ENCODE measurements at places on chromosomes 12 and 14. TPM values are rescaled to one million over a fixed set of nuclear protein-coding genes. Genes with fewer than 3 reads are reported as not detected.
A peak's percentile ranks its signal among the peaks of the same experiment; 100 is the strongest.

DTX1 gene
- total RNA-seq: not detected

ARL6IP4 gene
- 128 TPM for total RNA-seq

ADCY6 gene
- 24.9 TPM for total RNA-seq

- no peak overlapping the region for H3K27ac ChIP-seq
- no peaks in the 10 kb centered on the region for H3K4me1 ChIP-seq
- H3K4me3 ChIP-seq: no peak overlapping the region
- peak; percentile 53 for DNase-seq
- no peaks in the 10 kb centered on the region for H3K36me3 ChIP-seq
Observed at GRCh38 chr12:80472911-80473500, 29.0 kb downstream of the PTPRQ start.

DNA sequence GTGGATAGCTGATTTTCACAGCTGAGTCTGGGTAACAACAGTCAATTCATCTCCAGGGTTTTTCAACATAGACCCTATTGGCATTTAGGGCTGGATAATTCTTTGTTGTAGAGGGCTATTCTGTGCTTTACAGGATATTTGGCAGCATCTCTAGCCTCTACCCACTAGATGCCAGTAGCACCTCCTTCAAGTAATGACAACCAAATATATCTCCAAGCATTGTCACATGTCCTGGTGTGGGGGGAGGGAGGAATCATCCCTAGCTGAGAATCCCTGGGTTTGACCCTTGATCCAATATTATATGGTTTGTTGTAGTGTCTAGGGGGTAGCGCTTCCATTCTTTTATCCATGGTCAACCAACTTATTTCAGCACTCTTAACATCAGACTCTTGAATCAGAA is 157.2 kb downstream of the ANO4 start:
- no peak overlapping the region for H3K27ac ChIP-seq
- no peak for DNase-seq
- no peaks in the 10 kb centered on the region for H3K27me3 ChIP-seq
- H3K4me1 ChIP-seq: peaks cover 12% of the 10 kb centered on the region

- no peak for DNase-seq
- no peaks in the 10 kb centered on the region for H3K4me1 ChIP-seq
- H3K4me3 ChIP-seq: no peak overlapping the region
Observed at GRCh38 chr12:127193341-127193740, 1073.6 kb upstream of the TMEM132C start.

- no peak overlapping the region for H3K4me3 ChIP-seq
- H3K27ac ChIP-seq: no peak overlapping the region
- H3K27me3 ChIP-seq: no peaks in the 10 kb centered on the region
- DNase-seq: no peak
- peaks cover 4% of the 10 kb centered on the region for H3K4me1 ChIP-seq
- H3K36me3 ChIP-seq: no peaks in the 10 kb centered on the region
Observed at GRCh38 chr12:26719852-26720251, 113.1 kb downstream of the ITPR2 start.

LMO3 gene
- total RNA-seq: 0.34 TPM

- peak; percentile 78 for DNase-seq
- peak within 1 kb of the TSS; percentile 97 for H3K27ac ChIP-seq
- peak within 1 kb of the TSS; percentile 72 for H3K4me3 ChIP-seq
- no peaks in the 10 kb centered on the region for H3K36me3 ChIP-seq
Observed at GRCh38 chr14:20683891-20684661, at the start of gene RNASE4. RNASE4 (plus strand) TSS chr14:20684560; CDS start chr14:20699372, 14,812 bp downstream.

- no peaks in the 10 kb centered on the region for H3K36me3 ChIP-seq
- H3K27me3 ChIP-seq: no peaks in the 10 kb centered on the region
- H3K4me1 ChIP-seq: no peaks in the 10 kb centered on the region
- no peak overlapping the region for H3K4me3 ChIP-seq
- H3K27ac ChIP-seq: no peak overlapping the region
- DNase-seq: no peak
Observed at GRCh38 chr12:112182499-112182898, 57.1 kb downstream of the TRAFD1 start.

CLEC4D gene
- not detected for total RNA-seq

- H3K4me3 ChIP-seq: no peak overlapping the region
- DNase-seq: no peak
- H3K36me3 ChIP-seq: no peaks in the 10 kb centered on the region
- no peak overlapping the region for H3K27ac ChIP-seq
- H3K4me1 ChIP-seq: no peaks in the 10 kb centered on the region
Observed at GRCh38 chr12:122738571-122738970, 7.9 kb upstream of the HCAR1 start.

DNA sequence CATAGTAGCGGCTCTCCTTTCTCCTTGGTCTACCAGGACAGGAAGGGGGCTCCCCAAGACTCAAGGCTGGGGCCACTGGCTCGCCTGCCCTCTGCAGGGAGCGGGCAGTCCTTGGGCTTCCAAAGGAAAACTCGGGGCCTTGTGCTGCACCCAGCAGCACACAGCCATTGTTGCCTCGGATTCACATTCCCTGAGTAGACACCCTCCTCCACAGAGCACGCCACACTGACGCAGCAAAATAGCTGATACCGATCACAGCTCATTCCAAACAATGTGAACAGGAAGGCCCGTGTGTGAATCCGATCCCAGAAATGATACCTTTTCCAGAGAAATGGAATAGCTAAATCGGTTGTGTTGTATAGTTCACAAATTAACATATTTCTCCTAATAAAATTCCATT is 65.1 kb upstream of the DYNC1H1 start:
- peaks cover 17% of the 10 kb centered on the region for H3K36me3 ChIP-seq
- H3K27ac ChIP-seq: no peak overlapping the region
- no peaks in the 10 kb centered on the region for H3K4me1 ChIP-seq

GRCh38 chr14:90384543-90384911 is 12.3 kb upstream of the CALM1 start:
- H3K27ac ChIP-seq: no peak overlapping the region
- peaks cover 11% of the 10 kb centered on the region for H3K4me1 ChIP-seq
- no peaks in the 10 kb centered on the region for H3K27me3 ChIP-seq
- no peaks in the 10 kb centered on the region for H3K36me3 ChIP-seq

DNAJC22 gene
- 27.7 TPM for total RNA-seq

GRCh38 chr14:37678916-37679315 is 83.5 kb downstream of the TTC6 start:
- no peak overlapping the region for H3K27ac ChIP-seq
- H3K36me3 ChIP-seq: no peaks in the 10 kb centered on the region
- no peak overlapping the region for H3K4me3 ChIP-seq
- no peaks in the 10 kb centered on the region for H3K27me3 ChIP-seq
- H3K4me1 ChIP-seq: no peaks in the 10 kb centered on the region

WNT1 gene
- total RNA-seq: not detected

DNA sequence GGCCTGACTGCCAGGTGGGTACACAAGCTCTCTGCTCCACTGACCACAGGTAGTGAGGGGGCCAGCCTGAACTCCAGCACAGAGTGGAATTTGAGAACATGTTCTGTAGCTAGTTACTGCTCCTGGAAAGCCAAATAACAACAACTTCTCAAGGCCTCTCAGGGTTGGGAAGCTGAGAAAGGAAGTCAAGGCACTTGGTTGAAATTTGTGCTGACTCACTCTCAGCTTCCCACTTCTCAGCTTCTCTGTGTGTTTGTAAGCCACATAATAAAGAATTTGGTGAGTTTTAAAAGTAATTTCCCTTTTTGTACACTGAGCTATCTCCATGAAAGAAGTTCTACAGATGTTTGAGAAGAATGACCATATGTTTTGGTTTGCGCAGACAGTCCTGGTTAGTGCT is 234.9 kb downstream of the KTN1 start:
- H3K4me3 ChIP-seq: no peak overlapping the region
- no peak overlapping the region for H3K27ac ChIP-seq
- no peaks in the 10 kb centered on the region for H3K27me3 ChIP-seq
- no peak for DNase-seq
- peaks cover 6% of the 10 kb centered on the region for H3K4me1 ChIP-seq

IL31 gene
- not detected for total RNA-seq

DNA sequence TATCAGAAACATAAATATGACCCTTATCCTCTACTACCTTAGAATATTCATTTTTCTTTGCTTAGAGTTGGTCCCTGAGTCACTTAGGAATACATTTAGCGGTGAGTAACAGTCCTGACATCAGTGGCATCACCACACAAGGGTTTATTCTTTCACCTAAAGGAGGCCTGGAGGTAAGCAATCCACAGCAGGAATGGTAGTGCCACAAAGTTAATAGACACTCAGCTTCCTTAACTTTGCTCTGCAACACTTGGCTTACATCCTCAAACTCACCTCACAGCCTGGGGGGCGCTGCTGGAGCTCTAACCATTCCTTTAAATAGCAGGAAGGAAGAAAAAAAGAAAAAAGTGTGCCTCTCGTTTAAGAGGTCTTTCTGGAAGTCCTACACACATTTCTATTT is 29.1 kb downstream of the BBOF1 start:
- peak; percentile 16 for DNase-seq
- no peaks in the 10 kb centered on the region for H3K27me3 ChIP-seq
- H3K4me3 ChIP-seq: no peak overlapping the region

MANSC4 gene
- not detected for total RNA-seq

DNA sequence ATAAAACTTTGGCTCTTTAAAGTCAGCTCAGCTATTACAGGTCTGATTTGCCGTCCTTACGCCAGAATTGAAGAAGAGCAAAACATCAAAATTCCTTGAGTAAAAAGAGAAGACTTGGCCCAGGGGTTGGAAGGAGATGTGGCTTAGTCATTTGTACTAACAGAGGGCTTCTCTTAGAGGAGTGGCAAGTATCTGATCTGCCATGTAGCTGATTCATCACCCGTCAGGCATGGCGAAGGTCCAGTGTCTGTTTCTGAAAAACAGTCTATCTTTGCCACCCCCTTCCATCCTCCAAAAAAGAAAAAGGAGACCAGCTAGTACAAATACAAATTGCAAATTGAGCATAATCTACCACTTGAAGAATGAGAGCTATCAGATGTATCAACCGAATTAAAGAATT is 91.9 kb downstream of the RAD52 start:
- H3K27ac ChIP-seq: no peak overlapping the region
- no peak overlapping the region for H3K4me3 ChIP-seq
- DNase-seq: no peak
- no peaks in the 10 kb centered on the region for H3K4me1 ChIP-seq
- H3K27me3 ChIP-seq: no peaks in the 10 kb centered on the region

LHX5 gene
- 2.4 TPM for total RNA-seq

GRCh38 chr14:52048641-52049204 is 20.1 kb downstream of the NID2 start:
- DNase-seq: no peak
- no peak overlapping the region for H3K4me3 ChIP-seq
- H3K27ac ChIP-seq: no peak overlapping the region
- no peaks in the 10 kb centered on the region for H3K27me3 ChIP-seq

ACVRL1 gene
- total RNA-seq: 2.5 TPM

- no peaks in the 10 kb centered on the region for H3K36me3 ChIP-seq
- DNase-seq: no peak
- no peaks in the 10 kb centered on the region for H3K27me3 ChIP-seq
- peaks cover 18% of the 10 kb centered on the region for H3K4me1 ChIP-seq
- no peak overlapping the region for H3K4me3 ChIP-seq
Observed at GRCh38 chr14:73775339-73776193, 61.4 kb upstream of the PNMA1 start.

DNA sequence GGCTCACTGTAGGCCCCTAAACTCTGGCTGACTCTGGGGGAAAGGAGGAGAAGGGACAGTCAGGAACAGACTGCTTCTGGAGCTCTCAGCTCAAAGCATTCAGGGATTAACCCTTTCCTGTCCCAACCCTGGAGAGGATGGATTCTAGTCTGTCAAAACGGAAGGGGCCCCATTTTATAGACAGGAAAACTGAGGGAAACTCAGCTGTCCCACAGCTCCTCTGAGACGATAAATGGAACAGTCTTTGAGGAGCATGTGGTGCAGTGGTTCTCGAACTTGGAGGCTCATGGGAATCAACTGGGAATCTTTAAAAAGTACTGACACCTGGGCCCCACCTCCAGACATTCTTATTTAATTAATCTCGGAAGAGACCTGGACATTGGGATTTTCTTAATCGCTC is 23.7 kb downstream of the SRRM4 start:
- no peak overlapping the region for H3K27ac ChIP-seq
- no peaks in the 10 kb centered on the region for H3K36me3 ChIP-seq
- 0 out of 2 replicates have a peak, but pooled peaks cover under 1% of the 10 kb centered on the region for H3K27me3 ChIP-seq
- H3K4me1 ChIP-seq: no peaks in the 10 kb centered on the region
- DNase-seq: no peak
- H3K4me3 ChIP-seq: no peak overlapping the region

GRCh38 chr12:89316705-89317139 is 35.6 kb downstream of the DUSP6 start:
- no peaks in the 10 kb centered on the region for H3K36me3 ChIP-seq
- no peaks in the 10 kb centered on the region for H3K4me1 ChIP-seq
- no peak overlapping the region for H3K4me3 ChIP-seq
- no peak for DNase-seq
- no peak overlapping the region for H3K27ac ChIP-seq

All from HCT116 (cell line).